ENCODE measurements at places on chromosomes 7 and 10.

DNA sequence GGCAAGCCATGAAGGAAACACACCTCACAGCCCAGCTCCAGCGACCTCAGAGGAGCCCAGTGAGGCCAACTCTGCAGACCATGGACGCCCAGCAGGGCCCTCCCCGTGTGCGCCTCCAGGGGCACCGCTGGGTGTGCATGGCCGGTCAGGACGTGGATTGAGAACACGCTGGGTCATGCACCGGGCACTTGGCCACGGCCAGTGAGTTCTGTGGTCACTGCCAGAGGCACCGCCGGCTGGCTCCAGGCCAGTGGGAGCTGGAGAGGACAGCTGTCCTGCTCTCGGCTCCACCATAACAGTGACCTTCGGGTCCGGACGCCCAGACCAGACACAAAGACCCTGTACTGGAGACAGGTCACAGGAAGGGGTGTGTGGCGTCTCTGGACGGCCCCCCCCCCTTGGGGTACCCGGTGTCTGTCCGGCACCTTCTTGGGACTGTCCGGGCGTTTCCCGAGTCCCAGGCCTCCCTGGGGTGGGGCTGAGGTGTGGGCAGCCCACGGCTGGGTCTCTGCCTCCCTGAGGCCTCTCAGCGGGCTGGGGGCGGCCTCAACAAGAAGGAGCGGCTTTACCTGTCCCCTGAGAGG lies 50.4 kb upstream of the NKX6-2 start:
- no peak for DNase-seq

- DNase-seq: no peak
Measured at GRCh38 chr10:124091646-124092249, 1.6 kb downstream of the CHST15 start.

- no peak for DNase-seq
Measured at GRCh38 chr7:16609842-16610450, 35.6 kb downstream of the ANKMY2 start.

GRCh38 chr7:100467638-100468373 lies 3.7 kb upstream of the SPACDR start:
- no peak for DNase-seq

DNA sequence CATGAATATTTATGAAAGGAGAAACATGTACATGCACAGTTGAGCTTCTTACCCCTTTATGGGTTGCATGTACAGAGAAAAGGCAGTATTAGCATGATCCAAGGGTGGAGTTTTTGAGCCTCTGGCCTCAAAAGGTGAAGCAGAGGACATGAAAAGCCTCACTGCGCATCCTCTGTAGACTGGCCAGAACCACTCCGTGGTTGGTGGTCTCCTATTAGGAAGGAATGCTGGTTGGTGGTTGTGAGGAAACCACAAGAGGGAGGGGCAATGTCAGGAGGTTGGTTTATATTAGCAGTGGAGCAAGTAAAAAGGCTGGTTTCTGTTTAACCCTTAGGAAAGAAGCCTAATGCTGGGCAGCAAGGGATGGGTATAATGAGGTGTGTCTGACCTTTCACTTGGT lies 37.5 kb downstream of the AHCYL2 start:
- no peak for DNase-seq

DNA sequence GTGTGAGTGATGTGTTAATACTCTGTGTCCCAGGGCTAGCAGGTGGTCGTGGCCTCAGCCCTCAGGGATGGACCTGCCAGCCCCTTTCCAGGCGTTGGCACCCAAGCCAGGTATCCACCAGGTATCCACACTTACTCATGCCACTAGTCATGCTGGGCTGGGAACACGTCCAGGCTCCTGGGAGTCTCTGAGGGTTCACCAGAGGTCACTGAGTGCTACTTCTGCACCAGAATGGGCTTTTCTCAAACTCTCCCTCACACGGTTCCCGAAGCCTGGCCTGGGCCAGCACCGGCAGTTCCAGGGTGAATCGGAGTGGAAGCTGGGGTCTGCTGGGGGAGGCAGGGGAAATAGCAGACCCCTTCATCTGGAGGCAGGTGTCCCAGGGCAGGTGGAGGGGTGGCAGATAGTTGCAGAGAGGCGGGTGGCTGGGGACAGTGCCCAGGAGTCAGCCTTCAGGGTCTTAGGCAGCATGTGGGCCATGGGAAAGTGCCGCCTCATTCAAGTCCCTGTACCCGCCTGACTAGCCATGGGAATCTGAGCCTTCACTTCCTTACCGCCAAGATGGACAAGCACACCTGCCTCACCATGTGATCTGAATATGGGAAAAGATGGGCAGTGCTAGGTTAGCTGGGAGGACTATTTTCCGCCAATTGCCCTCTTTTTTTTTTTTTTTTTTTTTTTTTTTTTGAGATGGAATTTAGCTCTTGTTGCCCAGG lies 95.5 kb upstream of the GTF2I start:
- no peak for DNase-seq

GRCh38 chr7:85479918-85480643 lies 293.2 kb upstream of the SEMA3D start:
- no peak for DNase-seq

- no peak for DNase-seq
Measured at GRCh38 chr10:19815036-19815730, 1.0 kb upstream of the PLXDC2 start.

GRCh38 chr7:157691586-157692459 lies 355.0 kb downstream of the DNAJB6 start:
- DNase-seq: no peak

GRCh38 chr7:136139417-136139816 lies 162.3 kb upstream of the MTPN start:
- no peak for DNase-seq

DNA sequence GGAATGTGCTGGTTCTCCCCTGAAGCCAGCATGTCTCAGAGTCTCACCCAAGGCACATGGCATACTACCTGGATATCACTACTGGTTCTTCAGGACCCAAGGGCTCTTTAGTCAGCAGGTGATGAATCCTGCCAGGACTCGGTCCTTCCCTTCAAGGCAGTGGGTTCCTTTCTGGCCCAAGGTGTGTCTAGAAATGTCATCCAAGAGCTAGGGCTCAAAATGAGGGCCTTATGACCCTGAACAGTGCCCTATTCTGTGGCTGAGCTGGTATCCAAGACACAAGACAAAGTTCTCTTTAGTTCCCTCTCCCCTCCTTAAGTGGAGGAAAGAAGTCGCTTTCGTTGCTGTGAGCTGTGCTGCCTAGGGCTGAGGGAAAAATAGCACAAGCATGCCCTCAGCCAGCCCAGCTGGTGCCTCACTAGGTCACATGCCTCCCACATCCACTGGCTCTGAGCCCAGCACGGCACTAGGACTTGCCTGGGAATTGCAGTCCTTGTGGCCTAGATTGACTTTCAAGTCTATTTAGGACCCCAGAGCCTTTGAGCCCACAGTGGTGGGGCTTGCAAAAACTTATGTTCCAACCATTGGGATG lies 106.0 kb downstream of the BMS1 start:
- DNase-seq: no peak

DNA sequence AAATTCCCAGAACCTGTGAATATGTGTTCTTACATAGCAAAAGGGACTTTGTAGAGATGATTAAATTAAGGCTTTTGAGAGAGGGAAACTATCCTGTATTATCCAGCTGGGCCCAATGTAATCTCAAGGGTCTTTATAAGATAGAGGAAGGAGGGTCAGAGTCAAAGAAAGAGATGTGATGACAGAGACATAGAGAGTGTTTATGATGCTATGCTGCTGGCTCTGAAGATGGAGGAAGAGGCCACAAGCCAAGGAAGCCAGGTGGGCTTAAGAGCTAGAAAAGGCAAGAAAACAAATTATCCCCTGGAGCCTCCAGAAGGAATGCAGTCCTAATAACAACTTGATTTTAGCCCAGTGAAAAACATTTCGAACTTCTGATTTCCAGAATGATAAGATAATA lies 15.3 kb upstream of the SKAP2 start:
- DNase-seq: no peak

- DNase-seq: no peak
Measured at GRCh38 chr10:30491204-30491915, 57.4 kb downstream of the MAP3K8 start.

DNA sequence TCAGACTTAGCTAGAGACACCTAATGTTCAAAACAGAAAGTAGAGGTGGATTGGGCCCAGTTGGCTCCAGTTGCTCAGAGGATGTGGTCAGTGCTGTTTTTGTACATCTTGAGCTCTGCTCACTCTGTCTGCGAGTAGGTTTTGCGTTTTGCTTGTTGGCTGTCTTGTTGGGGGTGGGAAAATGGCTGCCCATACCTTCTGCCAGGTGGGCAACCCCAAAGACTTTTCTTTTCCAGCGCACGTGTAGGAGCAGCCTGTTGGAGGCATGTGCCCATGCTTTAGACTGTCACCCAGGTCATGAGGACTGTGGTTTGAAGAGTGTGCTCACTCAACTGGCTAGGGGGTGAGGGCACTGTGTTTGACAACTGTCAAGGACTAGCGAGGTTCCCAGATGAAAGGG lies 73.9 kb downstream of the KAT6B start:
- DNase-seq: peak; percentile 13

GRCh38 chr10:61701055-61701705 lies 38.5 kb downstream of the CABCOCO1 start:
- DNase-seq: no peak

DNA sequence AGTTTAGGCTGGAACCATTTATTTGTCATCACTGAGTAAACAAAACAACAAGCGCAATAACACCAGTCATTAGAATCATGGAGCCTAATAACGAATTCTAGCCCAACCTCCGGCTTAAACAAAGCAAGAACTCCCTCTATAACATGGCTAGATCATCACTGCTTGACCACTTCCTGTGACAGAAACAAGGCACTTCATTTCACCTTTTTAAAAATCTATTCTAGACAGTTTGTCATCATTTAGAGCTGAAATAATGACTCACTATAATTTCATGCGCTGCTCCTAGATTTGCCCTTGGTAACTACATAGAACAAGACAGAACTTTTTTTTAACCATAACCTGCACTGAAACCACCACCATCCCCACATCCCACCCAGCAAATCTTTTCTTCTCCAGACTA lies 81.3 kb downstream of the OSBPL3 start:
- no peak for DNase-seq

- DNase-seq: no peak
Measured at GRCh38 chr7:83036130-83036529, 126.6 kb downstream of the PCLO start.

DNA sequence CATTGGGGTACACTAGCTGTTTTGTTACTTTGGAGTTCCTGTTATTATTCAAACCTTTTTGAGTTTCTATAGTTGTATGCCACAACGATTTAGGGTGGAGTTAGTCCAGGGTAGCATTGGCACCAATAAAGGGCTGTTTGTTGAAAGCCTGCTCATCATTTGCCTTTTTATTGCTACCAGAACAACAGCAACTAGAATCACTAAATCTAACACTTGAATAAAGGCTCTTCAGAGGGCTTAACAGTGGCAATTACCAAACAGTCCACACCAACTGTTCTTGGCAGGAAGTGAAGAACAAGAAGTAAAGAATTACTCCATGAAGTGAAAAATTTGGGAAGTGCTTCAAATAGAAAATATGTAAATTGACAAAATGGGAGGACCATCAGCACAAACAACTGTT lies 621.4 kb downstream of the PHTF2 start:
- DNase-seq: no peak

- DNase-seq: no peak
Measured at GRCh38 chr7:46490406-46490805, 569.3 kb upstream of the IGFBP3 start.

- peak; percentile 29 for DNase-seq
Measured at GRCh38 chr10:33661580-33662336, 327.3 kb upstream of the NRP1 start.

DNA sequence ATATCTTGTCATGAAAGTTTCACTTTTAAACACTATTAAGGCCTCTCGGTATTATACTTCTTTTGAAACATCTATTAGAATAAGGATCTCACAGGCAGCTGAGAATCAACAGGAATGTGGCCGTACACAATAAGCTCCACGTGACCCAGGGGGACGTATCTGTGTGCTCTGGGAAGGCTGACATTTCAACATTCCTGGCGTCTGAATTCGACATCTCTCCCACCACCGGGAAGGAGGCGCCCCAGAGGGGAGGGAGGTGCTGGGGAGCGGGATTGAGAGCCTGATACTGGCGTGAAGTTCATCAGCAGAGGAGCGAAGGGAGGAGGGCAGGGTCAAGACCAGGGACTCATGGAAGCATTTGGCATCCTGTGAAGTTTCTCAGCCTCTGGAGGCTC lies 401.3 kb downstream of the DNAJB6 start:
- DNase-seq: no peak

DNA sequence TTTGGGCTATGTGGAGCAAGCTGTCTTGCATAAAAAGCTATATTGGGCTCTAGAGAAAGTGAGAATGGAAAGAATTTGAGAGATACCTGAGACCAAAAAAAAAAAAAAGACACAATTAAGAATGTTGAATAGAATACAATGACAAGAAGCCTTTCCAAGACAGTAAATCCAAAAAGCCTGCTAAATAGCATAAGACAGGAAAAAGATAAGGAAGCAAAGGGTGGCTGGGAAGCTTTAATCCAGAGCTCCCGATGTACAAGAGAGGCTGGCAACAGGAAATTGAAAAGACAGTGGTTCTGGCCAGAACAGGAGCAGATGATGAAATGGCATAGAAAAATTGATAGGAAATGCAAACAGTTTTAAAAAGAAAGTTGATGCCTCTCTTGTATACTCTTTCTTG lies 174.9 kb downstream of the CACNA2D1 start:
- DNase-seq: no peak

GRCh38 chr10:63843107-63843506 lies 321.9 kb downstream of the REEP3 start:
- DNase-seq: no peak

GRCh38 chr10:75394221-75394620 lies 7.3 kb downstream of the ZNF503 start:
- no peak for DNase-seq

- DNase-seq: no peak
Measured at GRCh38 chr7:50608196-50608906, 43.1 kb upstream of the DDC start.

- no peak for DNase-seq
Measured at GRCh38 chr10:126921974-126922525, 16.8 kb downstream of the DOCK1 start.

GRCh38 chr7:148575640-148576411 lies 14.7 kb upstream of the C7orf33 start:
- peak; percentile 75 for DNase-seq

DNA sequence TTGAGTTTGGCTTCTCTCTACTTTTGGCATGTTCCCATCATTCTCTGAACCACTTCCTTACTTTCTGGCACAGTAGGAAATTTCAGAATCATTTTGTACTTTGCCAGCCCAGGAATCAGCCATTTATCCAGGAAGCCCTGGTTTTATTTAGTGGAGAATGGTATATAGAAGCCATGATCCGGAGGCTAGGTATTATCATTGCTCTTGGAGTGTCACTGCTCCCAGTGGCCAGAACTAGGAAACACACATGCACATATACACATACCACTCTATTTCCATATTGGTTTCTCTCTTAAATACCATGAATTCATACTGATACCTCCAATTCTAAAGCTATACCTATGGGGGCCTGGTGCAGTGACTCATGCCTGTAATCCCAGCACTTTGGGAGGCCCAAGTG lies 36.3 kb downstream of the SUFU start:
- no peak for DNase-seq

DNA sequence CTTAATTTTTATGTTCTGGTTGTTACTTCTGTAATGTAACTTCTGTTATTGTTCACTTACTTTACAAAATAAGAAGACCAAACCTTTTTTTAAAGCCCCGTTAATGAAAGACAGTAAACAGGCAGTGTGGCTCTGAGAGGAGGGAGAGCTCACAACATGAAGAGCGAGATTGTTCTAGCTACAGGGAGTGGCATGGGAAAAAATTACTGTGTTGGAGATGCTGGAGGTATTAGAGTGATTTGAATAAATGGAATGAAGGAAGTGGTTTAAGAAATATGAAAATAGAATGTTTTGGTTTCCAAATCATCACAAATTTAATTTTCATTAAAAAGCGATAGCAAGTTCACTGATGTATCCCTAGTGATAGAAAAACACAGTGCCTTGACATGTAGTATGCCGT lies 31.8 kb downstream of the REEP3 start:
- DNase-seq: no peak

GRCh38 chr7:102469351-102469971 lies 4.7 kb downstream of the LRWD1 start:
- no peak for DNase-seq

Data from T-cell (primary cell).